ENCODE measurements at places on chromosomes 11 and 22. TPM values are rescaled to one million over a fixed set of nuclear protein-coding genes. Genes with fewer than 3 reads are reported as not detected.

DNA sequence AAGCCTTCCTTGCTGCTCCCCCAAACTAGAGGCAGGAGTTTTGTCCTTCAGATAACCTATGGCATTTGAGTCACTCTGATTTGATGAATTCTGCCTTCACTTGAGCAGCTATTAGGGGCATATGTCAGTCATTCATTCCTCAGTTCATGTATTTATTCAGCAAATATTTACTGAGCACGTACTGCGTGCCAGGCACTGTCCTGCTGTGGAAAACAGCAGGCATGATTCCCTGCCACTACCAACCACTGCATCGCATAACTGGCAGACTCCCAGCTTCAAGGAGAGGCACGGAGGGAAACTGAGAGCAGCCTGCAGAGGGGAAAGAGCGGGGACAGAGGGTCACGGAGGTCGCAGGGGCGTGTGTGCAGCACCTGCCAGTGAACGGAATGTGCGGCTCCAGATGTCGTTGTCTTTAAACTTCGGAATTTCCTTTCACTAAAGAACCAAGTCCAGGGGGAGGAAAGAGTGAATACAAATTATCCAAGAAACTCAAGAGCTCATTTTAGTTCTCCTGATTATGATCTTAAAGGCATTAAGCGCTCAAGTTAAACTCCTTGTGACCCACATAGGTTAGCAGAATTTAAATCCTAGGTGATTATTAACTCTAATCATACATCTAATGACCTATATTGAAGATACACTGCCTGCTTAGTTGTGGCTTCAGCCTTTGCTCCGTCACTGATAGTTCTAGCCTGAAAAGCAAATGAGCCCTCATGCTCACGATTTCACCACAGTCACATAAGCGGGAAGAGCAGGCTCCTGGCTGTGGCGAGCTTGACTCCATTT, 12.6 kb downstream of the PPARA start:
- no peak overlapping the region for H3K4me3 ChIP-seq
- H3K27me3 ChIP-seq = no peaks in the 10 kb centered on the region
- DNase-seq = no peak
- no peak overlapping the region for H3K27ac ChIP-seq
- no peaks in the 10 kb centered on the region for H3K36me3 ChIP-seq

DNA sequence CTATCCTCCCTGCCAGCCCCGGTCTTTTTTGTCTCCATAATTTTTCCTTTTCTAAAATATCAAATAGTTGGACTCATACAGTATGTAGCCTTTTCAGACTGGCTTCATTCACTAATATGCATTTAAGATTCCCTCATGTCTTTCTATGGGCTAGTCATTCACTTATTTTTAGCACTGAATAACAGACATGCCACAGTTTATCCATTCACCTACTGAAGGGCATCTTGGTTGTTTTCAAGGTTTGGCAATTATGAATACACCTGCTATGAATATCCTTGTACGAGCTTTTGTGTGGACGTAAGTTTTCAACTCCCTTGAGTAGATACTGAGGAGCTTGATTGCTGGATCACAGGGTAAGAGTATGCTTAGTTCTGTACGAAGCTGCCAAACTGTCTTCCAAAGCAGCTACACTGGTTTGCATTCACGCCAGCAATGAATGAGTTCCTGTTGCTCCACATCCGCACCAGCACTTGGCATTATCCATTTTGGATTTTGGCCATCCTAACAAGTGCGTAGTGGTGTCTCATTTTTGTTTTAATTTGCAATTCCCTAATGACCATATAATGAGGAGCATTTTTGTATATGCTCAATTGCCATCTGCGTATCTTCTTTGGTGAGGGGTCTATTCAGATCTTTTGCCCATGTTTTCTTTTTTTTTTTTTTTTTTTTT, 21.1 kb downstream of the ALG12 start:
- DNase-seq = no peak
- H3K27me3 ChIP-seq = no peaks in the 10 kb centered on the region
- H3K4me1 ChIP-seq = peaks cover 3% of the 10 kb centered on the region
- H3K27ac ChIP-seq = no peak overlapping the region
- H3K4me3 ChIP-seq = no peak overlapping the region

DNA sequence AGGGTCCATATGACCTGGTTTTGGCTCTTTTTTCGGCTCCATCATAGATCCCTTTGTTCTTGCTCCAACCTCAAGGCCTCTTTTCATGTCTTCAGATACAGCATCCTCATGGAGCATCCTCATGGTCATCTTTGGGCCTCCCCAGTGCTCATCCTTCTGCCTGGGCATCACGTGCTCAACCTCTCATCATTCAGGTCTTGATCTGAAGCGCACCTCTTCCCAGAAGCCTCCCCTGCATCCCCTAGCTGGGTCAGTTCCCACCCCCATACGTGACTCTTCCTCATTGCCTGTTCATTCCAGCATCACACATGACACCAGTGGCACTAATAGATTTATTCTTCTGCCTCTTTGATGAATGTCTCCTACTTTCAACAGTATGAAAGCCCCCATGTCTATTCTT, 192.2 kb downstream of the MIAT start:
- no peak for DNase-seq
- no peak overlapping the region for H3K27ac ChIP-seq
- no peaks in the 10 kb centered on the region for H3K27me3 ChIP-seq
- no peak overlapping the region for H3K4me3 ChIP-seq
- no peaks in the 10 kb centered on the region for H3K36me3 ChIP-seq

DNA sequence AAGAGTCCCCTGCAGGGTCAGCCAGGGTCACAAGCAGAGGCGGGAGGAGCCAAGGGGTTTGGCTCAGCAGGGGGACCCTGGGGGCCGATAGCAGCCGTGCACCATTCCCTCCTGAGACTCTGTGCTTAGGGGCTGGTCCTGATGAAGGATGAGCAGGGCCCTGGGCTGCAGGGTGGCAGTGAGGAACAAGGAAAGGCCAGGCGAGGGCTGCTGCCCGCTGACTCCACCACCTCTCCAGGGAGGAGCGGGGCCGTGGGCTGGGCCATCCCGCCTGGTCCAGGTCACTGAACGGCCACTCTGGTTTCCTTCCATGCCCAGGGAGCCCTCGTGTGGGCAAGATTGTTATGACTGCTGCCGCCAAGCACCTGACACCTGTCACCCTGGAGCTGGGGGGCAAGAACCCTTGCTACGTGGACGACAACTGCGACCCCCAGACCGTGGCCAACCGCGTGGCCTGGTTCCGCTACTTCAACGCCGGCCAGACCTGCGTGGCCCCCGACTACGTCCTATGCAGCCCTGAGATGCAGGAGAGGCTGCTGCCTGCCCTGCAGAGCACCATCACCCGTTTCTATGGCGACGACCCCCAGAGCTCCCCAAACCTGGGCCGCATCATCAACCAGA, 9.2 kb upstream of the NDUFS8 start:
- no peaks in the 10 kb centered on the region for H3K36me3 ChIP-seq
- no peak overlapping the region for H3K4me3 ChIP-seq
- no peaks in the 10 kb centered on the region for H3K27me3 ChIP-seq
- peaks cover 53% of the 10 kb centered on the region for H3K4me1 ChIP-seq
- H3K27ac ChIP-seq = no peak overlapping the region

TKFC gene
- 45.6 TPM for polyA plus RNA-seq

DNA sequence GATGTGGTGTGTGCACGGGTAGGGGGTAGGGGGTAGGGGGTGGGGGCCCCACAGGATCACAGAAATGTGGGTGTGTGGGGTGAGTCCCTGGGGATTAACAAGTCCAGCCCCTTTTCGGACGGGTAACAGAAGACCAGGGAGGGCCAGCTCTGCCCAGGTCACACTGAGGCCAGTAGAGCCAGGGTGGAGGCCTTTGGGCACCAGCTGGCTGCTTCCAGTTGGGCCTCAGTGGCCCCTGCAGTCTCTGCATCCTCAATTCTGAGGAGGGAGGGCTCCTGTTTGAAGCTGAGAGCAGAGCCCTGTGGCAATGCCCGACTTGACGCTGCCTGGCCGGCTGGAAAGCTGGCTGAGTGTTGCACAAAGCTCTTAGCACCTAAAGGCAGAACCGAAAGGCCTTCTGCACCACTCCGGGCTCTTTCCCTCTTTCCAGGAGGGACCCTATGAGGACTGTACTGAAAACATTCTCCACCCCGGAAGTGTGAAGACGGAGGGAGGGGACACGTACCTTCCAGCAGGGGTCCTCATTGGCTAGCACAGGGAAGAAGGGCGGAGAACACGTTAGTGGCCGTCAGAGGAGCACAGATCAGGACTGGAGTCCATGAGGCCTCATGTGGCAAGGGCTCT, 120.4 kb downstream of the PHF21B start:
- H3K27ac ChIP-seq = no peak overlapping the region
- no peak overlapping the region for H3K4me3 ChIP-seq
- H3K27me3 ChIP-seq = no peaks in the 10 kb centered on the region
- peak; percentile 24 for DNase-seq
- no peaks in the 10 kb centered on the region for H3K36me3 ChIP-seq
- no peaks in the 10 kb centered on the region for H3K4me1 ChIP-seq

Measured in K562 (cell line).